AG09309 (cell line): ENCODE measurements at places on chromosomes 2 and 18.

DNA sequence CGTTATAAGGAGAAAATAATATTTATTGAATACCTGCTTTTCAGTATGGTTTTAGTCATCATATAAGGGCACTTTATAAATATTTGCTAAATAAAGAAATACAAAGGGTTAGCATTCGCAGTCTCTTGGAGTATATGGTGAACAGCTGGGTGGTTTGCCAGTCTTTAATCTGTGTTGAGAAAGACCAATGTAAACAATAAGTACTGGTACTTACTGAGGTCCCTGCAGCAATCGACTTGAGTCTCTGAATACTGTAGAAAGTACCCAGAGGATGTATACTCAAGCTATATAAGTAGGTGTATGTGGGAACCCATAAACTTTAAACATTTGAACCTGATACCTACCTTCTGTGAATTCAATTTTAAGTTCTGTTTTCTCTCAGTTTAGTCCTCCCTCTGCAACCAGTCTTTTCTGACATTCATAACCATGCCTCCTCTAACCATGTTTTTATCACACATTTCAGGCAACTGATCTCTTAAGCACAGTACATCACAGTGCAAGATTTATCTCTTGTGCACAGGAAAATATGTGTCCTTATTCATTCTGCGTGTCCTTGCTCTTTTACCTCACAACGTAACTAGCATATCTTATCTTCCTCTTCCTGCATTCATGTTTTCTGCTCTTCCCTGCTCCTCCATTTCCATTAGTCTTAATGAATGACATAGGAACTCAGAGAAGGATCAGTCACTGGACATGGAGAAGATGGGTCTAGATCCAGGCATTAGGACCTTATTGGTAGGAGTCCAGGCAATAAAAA is 21.7 kb downstream of the C18orf63 start:
- no peak for DNase-seq

- DNase-seq: no peak
Observed at GRCh38 chr18:67893916-67894315, 377.4 kb upstream of the DSEL start.

DNA sequence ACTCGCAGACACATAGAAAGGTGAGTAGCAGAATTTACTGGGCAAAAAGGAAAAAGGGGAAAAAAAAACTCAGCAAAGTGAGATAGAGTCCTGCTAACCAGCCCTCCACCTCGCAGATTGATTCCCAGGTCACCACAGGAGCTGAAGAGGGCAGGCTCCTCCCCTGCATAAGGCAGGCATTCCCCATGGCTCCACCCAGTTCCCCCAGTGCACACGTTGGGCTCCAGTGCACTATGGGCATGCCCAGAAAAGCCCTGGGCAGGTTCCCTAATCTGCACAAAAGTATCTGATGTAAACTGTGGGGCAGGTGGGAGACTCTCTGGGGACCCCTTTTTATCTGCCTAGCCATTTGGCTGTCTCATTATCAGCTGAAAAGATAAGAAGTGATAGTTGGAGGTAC is 461.2 kb upstream of the TMEFF2 start:
- DNase-seq: no peak

GRCh38 chr2:25320077-25320476 is 21.6 kb downstream of the DNMT3A start:
- DNase-seq: no peak

GRCh38 chr18:13480571-13481255 is 245.6 kb downstream of the FAM210A start:
- DNase-seq: no peak
